ENCODE measurements at places on chromosomes 1 and 21.

DNA sequence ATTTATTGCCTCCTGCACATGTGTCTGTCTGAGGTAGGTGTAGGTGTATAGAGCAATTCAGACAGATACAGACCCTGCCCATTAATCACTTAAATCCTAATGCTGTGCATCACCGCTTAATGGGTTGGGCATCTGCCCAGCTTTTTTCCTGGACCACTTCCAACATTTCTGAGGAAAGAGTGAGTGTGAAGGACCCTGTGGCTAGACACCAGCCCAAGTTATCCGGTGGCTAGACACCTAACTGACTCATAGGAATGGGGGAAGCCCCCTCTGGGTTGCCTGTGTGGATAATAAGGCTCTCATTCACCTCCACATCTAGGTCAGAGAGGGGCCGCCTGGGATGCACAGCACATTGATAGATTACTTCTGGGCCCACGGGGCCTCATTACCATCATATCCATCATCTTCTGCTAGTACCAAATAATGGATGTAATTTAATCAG is 121.1 kb upstream of the RAVER2 start:
- peak; percentile 16 for DNase-seq

- peak; percentile 84 for DNase-seq
Measured at GRCh38 chr1:92960395-92961130, 699 bp downstream of the DIPK1A start.

GRCh38 chr21:45638707-45639106 is 4.8 kb upstream of the PCBP3 start:
- no peak for DNase-seq

- DNase-seq: no peak
Measured at GRCh38 chr1:236284291-236284721, 2.5 kb upstream of the ERO1B start.

GRCh38 chr1:34928699-34929496 is 552 bp downstream of the DLGAP3 start:
- DNase-seq: peak; percentile 29

- peak; percentile 47 for DNase-seq
Measured at GRCh38 chr21:38343691-38344090, 86.9 kb downstream of the KCNJ15 start.

GRCh38 chr1:185739967-185740366 is 5.8 kb downstream of the HMCN1 start:
- no peak for DNase-seq

DNA sequence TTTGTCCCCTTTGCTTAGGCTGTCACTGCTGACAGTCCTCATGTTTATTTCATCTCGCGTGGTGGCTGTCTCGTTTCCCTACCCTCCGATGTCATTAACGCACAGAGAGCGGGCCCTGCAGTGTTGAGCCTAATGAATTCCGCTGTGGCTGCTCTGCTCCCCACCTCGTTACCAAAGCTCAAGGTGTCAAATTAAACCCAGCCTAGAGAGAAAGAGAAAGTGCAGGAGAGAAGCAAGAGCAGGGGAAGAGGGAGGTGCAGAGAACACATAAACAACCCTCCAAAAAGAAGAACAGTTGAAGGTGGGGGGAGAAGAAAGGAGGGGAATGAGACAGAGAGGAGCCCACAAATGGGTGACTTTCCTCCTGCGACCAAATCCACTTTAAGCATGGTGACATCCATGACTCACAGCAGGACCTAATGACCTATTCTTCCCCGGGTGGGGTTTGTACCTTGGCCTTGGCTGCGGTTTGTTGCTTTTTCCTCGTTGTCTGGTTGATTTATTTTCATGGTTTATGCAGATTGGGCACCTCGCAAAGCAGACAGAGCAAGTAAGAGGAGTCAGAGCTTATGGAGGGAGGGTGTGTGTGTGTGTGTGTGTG is 92.5 kb downstream of the PBX1 start:
- no peak for DNase-seq

GRCh38 chr1:80656641-80657040 is 1144.1 kb upstream of the ADGRL2 start:
- DNase-seq: no peak

DNA sequence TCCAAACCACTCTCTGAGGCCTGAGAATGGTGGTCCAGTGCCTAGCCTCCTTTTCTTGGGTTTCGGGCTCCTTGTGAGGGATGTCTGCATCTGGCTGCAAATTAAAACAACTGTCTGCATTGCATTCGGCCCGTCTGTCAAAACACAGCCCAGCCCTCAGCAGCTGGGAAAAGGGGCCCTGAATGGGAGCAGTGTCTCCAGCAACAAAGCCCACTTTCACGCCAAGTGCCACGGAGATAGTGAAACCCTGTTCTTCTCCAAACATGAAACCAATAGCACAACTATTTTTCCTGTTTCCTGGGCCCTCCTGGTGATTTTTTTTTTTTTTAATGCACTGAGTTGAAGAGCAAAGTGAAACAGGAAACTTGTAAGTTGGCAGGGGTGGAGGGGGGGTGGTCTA is 138.4 kb downstream of the PLXNA2 start:
- DNase-seq: no peak

- DNase-seq: no peak
Measured at GRCh38 chr21:29582855-29583254, 284.1 kb downstream of the BACH1 start.

DNA sequence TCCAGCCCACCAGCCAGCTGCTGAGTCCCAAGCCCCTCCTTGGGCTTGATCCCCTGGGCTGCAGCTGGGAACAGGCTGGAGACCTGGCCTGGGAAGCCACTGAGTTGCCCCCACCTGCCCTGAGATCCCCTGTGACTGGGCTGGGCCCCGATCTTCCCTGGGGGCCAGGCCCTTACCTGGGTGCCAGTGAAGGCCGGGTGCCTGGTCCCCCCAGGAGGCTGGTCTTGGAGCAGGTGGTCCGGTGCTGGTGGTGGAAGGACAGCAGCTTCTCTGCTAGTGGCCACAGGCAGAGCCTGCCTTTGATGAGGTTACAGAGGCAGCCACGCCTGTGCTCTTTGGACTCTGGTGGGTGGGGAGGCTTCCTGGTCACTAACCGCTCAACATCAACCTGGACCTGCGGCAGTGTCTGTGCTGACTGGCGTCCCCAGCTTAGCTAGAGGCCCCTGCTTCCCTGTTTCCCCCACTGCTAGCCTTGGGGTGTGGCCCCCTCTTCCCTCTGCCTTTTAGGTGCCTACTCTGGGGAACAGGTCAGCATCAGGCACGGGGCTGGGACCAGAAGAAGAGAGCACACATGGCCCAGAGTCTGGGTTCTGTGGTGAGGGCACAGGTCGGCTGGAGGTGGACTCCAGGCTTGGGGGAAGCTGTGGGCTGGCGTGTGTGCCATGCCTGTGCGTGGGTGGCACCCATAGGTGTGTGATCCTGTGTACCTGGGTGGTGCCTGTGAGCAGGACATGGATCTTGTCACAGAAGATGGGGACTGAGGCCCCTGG is at the start of gene EPS8L3:
Gene EPS8L3, minus strand, starts transcription at position 278 of the 770 bp plus-strand sequence. CDS start 2,174 bp downstream, outside the sequence.
- DNase-seq: no peak

DNA sequence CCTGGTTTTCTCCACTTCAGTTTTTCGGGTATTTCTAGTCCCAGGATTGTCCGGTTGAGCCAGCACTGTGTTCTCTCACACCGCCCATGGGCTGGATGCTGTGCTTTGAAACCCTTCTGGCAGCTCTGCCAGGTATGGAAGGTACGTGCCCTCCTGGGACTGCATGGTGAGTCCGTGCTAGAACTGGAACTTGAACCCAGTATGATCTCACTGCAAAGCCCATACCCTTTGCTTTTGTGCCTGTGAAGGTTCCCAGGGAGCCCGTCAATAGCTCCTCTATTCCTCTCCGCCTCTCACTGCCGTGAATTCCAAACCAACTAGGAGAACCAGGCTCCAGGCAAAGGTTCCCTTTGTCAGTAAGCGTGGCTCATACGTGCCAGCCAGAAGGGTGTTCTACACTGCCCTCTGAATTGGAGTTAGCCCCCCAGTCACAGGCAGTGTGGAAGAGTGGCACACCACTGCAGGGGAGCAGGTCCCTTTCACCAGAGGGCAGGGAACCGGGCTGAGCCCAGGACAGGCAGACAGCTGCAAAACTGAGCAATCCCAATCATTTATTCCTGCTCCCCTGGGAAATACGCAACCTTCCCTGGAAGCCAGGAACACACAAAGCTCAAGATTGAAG is 310.2 kb downstream of the CAMTA1 start:
- no peak for DNase-seq

GRCh38 chr1:105087506-105087905 is 1337.8 kb downstream of the AMY1C start:
- no peak for DNase-seq

DNA sequence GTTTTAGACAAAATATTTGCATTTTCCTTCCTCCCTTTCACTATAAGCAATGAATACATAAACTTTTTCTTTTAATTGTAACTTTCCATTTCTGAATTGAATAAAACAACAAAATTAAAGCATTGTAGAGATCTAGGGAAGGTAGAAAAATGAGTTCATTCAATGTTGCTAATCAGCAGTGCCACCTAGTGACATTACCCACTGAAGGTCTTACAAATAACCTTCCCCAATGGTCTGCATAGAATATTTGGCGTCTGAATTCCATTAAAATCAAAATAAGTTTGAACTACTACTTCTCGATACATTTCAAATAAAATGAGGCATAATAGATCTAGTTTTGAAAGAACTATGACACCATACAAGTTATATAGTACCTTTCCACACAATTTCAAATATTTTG is 19.6 kb downstream of the FH start:
- DNase-seq: peak; percentile 40

- DNase-seq: peak; percentile 29
Measured at GRCh38 chr1:170273291-170274130, 127.8 kb downstream of the NTMT2 start.

DNA sequence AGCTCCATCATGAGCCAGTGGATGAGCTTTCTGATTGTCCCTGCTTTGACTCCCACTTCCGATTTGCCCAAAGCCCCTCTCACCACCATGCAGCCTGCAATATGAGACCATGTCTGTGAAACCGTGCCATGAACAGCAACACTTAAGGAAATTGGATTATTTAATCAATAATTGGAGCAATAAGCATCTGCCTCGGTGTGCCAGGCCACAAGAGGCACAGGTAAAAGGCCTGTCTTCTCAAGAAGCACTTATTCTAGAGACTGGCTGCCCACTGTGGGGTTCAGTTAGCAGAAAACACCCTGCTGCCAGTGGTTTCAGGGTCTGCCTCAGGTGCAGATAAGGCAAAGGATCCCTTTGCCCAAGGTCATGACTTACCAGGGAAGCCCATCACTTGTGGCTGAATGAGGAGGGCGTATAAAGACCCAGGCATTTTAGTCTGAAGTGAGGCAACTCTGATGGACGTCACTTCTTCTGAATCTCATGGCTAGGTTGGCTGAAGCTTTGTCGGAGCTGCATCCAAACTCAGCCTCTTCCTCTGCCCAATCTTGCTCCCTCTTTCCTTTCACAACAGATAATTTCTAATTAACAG is 7.1 kb upstream of the CHI3L2 start:
- DNase-seq: no peak

- no peak for DNase-seq
Measured at GRCh38 chr1:206526064-206526911, 19.0 kb downstream of the RASSF5 start.

- no peak for DNase-seq
Measured at GRCh38 chr1:2786329-2787162, 14.9 kb downstream of the TTC34 start.

GRCh38 chr1:50183378-50184133 is 74.8 kb downstream of the ELAVL4 start:
- DNase-seq: no peak

DNA sequence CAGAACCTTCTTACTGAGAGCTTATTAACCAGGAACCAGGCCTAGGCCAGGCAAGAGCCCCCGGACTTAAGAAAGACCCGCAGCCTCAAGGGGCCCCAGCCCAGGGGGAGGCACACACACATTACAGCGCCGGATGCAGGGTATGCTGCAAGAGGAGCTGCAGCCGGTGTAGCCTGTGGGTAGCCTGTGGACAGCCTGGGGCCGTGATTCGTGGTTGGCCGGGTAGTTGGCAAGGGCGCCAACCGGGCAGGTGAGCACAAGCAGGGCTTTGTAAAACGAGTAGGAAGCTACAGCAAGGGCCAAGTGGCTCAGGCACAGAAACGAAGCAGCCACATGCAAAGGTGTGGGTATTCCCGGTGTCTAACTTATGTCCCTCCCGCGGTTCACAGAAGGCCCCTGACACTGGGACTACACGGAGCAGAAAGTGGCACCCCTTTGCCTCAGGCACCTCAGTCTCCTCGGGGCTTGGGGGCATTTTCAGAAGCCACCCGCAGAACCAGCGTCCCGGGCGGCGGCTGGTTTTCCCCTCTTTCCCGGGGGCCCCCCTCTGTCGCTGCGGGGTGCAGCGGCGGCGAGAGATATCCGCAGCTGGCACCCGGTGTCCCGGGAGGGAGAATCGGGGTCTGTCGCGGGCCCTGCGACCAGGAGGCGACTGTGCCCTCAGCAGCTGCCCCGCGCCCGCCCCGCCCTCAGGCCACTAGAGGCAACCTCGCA is 40.8 kb downstream of the KIAA1614 start:
- DNase-seq: peak; percentile 23

DNA sequence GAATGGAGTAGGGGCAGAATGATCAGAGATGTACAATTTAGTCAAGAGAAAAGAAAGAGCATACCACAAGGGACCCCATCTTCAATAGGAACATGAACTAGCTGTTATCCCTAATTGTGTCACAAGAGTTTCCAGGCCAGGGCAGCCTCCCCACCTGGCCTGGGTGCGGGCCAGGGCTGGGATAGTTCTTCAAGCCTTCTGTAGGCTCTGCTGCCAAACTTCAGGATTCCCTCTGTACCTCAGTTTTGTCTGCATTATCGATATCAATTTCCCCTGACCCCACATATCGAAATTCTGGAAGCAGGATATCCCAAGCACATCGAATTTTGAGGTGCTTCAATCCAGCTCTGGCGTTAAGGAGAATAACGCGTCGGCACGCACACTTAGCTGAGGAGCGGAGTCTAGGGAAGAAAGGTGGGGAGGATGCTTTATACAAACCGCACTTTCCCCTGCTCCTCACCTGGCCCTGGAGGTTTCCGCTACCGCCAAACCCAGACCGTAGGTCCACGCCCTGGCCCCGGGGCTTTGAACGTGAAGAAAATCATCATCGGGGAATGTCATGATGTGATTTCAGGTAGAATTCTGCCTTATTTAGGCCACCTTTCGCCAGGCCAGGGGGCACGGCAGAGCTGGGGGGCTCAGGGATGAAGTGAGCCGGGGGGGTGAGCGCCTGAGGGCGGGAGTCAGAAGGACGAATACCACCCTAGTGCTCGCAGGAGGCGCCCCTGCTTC is 7.4 kb downstream of the HLX start:
- no peak for DNase-seq

GRCh38 chr1:167924543-167925231 is 10.8 kb upstream of the ADCY10 start:
- no peak for DNase-seq

Measured in AG20443 (cell line).